Tibial nerve (tissue), 4 donors: ENCODE measurements at places on chromosomes 16 and 17.

DNA sequence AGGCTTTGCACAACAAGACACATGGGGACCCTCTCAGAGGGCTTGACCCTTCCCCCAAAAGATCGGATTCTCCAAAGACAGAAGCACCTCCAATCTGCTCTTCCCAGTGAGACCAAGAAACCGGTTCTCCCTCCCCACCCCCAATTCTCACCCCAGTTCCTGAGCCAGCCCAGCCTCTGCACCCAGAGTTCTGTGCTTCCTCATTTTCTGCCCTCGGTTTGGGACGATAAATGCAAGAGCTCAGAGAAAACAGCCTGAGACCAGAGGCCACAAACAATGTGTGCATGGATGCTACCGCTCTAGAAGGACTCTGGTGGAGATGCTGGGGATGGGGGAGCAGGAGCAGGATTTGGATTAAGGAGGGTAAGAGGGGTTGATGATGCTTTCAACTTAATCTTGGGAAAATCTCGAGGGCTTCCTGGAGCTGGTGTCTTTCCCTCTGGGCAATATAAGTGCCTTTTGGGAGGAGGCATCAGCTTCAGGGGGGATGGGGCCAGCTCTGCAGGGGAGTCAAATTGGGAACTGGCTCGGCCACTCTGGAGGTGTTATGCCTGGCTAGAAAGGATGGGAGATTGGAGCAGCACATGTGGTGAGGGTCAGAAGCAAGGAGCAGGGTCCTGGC lies 6.0 kb downstream of the KRT15 start:
- DNase-seq = no peak

DNA sequence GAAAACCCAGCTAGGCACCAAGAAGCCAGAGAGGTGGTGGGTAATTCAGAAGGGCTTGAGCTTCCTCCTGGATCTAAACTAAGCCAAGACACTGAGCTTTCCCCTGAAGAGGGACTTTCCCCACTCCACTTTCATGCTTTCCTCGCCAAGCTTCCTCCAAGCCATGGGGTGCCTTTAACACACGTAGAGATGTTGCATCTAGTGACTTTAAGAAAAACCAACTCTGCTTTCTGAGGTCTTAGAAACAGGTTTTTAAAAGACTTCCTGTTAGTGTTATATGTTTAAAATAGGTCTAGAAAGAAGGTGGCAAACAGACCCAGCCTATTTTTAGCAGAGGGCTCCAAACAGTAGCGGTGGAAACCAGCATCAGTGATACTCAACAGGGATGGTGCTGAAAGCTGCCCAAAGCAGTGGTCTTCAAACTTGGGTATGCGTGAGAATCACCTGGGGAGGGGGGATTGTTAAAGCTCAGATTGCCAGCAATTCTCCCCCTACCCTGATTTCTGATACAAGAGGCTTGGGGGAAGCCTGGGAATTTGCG lies 585.6 kb downstream of the CDH13 start:
- no peak for DNase-seq

- no peak for DNase-seq
Measured at GRCh38 chr16:11140466-11140865, 115.5 kb downstream of the SOCS1 start.

DNA sequence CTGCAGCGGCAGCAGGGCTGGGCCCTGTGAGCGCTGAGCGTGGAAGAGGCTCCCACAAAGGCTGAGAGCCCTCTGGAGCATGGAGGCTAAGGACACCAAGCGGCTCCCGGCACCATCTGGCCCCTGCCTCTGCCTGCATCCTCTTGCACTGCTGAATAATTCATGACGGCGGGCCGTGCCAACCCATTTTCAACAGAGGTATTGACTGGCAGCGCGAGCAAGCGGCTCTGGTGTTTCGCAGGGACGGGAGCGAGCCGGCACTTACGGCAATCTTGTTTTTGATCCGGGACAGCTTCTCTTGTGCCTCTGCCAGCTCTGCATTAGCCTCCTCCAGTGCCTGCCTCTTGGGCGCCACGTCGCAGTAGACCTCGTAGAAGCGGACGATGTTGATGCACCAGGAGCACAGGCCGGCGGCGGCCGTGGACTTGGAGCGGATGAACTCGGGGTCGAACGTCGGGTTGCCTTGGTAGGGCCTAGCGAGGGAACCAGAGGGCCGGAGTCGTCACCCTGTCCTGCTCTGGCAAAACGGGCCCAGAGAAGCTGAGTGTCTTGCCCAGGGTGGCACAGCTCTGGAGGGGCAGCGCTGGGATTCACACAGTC lies 80.4 kb downstream of the PGS1 start:
- DNase-seq = no peak

- DNase-seq = no peak
Measured at GRCh38 chr17:61009663-61010062, 332.0 kb downstream of the BCAS3 start.

DNA sequence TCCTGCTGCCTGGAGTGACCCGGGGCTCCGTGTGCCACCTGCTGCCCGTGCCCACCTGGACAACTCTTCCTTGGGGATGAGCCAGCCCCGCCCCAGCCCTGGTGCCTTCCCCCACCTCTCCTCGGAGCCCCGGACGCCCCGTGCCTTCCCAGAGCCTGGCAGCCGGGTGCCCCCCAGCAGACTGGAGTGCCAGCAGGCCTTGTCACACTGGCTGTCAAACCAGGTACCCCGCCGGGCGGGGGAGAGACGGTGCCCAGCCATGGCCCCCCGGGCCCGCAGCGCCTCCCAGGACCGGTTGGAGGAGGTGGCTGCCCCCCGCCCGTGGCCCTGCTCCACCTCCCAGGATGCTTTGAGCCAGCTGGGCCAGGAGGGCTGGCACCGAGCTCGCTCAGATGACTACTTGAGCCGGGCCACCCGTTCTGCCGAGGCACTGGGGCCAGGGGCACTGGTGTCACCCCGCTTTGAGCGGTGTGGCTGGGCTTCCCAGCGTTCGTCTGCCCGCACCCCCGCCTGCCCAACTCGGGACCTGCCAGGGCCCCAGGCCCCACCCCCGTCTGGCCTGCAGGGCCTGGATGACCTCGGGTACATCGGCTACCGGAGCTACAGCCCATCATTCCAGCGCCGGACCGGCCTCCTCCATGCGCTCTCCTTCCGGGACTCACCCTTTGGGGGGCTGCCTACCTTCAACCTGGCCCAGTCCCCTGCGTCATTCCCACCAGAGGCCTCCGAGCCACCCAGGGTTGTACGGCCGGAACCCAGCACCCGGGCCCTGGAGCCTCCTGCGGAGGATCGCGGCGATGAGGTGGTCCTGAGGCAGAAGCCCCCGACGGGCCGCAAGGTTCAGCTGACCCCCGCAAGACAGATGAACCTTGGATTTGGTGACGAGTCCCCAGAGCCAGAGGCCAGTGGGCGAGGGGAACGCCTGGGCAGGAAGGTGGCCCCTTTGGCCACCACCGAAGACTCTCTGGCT lies 38.4 kb downstream of the ARHGAP23 start:
- DNase-seq = no peak

- no peak for DNase-seq
Measured at GRCh38 chr17:3818786-3819185, 17.8 kb upstream of the ITGAE start.

DNA sequence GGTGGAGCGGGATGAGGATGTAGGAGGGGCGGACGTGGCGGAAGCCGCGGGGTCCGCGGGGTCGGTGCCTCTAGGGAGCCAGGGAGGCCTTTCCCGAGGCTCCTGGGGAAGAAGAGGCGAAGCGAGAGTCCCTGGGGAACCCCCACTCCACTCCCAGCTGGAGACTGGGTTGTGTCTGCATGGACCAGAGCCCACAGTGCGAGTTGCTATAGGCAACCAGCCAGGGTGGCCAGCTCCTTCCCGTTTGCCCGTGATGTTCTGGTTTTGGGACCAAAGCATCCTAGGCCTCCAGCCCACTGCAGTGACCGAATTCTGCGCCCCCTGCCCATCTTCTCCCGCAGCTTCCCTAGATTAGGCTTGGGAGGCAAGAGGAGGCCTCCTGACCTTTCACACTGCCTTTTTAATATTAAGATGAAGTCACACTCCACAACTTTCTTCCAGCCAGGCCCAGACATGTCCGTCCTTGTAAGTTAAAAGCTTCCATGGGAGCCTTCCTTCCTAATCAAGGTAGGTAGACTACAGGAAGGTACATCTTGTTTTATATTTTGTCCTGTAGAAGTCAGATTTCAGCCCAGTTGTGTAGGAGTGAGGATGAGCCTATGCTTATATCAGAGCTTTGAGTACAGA lies 469 bp downstream of the AMZ2 start:
- DNase-seq = peak; percentile 41

DNA sequence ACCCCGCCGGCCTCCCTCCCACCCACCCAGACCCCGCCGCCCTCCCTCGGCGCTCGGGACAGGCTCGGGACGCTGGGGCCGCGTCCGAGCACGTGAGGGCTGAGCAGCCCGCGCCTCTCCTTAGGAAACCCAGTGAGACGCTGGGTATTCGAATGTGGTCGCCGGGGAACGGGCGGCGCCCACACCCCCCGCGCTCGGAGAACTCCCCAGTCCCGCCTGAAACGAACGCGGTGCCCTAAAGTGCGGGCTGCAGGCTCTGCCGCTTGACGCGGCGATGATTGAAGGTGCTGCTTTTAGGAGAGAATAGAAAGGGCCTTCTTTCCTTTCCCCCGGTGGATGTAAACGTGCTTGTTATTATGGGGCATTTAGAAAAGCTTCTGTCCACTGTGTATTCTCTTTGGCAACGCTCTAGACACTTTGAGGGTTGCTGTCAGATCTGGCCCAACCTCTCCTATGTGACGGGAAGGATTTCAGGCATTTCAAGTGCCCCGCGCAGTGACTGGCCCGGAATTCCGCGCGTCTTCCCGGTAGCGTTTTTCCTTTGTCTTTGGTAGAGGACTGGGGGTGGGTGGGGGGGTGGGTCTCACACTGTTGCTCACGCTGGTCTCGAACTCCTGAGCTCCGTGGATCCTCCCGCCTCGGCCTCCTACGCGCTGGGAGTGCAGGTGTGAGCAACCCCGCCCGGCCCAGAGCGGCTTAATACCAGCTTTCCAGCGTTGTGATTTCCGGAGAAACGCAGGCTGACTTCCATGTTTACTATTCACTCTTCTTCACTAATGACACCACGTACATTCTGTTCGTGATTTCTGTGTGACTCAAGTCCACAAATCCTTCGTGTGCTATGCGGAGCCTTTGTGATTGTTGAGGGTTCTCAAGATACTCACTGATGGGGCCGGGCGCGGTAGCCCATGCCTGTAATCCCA lies 21.8 kb upstream of the FOXK2 start:
- peak; percentile 24 for DNase-seq
